Activated B cell treated with CpG ODN at 0.5 μM for 24 hours (primary cell): ENCODE measurements at places on chromosomes 6 and 20.

- no peak for DNase-seq
These were observed 2.2 kb upstream of the PPDPF start for GRCh38 chr20:63518351-63518861.

- no peak for DNase-seq
These were observed 46.4 kb upstream of the CDKAL1 start for GRCh38 chr6:20487669-20488375.

DNA sequence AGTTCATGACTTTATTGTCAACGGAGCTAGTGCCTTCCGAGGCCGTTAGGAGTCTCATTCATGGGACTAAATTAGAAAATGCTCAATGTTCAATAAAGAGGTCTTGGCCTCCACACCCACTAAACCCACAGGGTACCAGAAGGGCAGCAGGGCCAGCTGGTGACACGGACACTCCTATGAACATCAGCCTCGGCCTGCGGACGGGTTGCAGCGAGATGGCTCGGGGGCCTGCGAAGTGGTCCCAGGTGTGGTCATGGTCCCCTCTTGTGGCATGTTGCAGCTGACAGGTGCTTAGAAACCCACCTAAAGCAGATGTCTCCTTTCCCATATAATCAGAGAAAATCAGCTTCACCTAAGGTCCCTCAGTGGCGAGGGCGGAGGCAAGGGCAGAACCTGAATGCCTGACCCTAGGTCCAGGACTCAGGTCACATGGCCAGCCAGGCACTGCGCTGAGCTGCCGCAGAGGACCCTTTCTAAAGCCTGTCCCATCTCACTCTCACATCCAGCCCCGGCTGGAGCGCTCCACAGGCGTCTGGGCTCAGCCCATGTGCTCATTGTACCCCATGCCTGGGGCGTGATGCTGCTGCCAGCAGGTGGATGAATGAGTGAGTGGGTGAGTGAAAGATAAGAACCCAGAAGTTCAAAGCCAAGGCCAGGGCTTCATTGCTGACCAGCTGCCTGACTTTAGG lies 35.8 kb downstream of the NFATC2 start:
- DNase-seq = no peak

DNA sequence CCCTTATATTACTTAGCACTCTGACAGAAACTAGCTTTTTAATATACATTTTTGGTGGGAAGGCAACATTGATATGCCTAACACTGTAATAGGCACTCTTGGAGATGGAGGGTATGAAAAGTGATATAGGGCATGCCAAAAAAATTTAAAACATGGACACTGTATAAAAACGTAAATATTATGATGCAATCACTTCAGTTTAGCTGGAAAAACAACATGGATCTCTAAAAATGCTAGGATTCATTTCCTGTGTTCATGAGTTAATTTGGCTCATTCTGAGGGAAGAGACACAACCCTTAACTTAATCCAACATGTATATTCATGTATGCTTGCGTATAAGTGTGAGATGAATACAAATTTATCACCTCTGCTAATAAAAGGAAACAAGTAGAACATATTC lies 157.3 kb upstream of the TFAP2D start:
- DNase-seq = no peak

- peak; percentile 77 for DNase-seq
These were observed at the start of gene MAD2L1BP for GRCh38 chr6:43635387-43636307. TSS of gene MAD2L1BP (plus strand) at chr6:43635840. CDS start at chr6:43635876, 36 bp downstream.

- DNase-seq = no peak
These were observed 38.3 kb downstream of the MAP7 start for GRCh38 chr6:136511926-136512325.

GRCh38 chr20:11740975-11741374 lies 176.7 kb upstream of the BTBD3 start:
- no peak for DNase-seq

DNA sequence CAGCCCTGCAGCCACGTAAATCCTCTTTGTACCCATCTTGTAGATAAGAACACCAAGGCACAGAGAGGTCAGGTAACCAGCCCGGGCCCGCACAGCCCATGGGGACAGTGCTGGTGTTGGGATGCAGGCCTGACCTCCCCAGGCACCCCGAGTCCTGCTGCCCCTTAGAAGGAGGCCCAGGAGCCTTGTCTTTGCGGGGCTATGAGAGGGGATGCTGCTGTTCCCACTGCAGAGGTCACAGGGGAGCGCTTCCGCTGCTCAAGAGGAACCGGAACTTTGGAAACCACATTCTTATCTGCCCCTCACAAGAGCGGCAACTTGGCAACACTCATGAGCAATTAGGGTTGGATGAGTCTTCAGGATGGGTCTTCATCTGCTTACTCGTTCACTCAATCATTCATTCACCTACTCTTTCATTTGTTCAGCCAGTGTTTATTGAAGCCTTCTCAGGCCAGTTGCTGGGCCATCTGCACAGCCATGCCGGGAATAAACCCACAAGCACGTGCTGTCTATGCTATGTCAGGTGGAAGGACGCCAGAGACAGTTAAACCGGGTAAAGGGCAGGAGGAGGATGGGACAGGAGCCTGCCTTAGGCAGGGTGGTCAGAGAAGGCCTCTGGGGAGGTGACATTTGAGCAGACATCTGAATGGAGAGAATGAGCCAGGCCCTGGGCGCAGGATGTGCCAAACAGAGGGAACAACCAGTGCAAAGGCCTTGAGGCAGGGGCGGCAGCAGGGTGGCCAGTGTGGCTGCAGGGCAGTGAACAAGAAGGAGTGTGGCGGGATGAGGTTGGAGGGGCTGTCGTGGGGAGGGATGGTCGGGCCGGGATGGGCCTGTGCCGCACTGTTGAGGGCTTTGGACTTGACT lies 60.8 kb downstream of the RBM38 start:
- DNase-seq = no peak

DNA sequence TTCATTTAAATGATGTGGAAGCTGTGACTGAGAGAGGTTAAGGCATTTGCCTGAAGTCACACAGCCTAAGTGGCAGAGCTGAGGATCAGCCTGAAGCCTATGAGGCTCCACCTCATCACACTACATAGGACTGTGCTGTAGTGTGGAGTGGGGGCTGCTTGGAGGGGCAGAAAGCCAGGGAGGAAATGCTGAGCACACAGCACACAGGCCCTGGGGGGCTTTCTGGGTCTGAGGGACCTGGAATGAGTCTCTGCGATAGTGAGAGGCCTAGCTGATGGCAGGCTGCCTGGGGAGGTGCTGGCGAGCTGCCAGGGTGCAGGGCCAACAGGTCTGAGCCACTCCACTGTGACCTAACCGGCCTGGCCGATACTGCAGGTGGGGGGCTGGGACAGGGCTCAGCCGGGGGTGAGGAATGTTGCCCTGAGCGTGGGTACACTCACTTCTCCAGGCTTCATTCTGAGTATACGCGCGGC lies 2.2 kb upstream of the ARHGAP40 start:
- DNase-seq = no peak

DNA sequence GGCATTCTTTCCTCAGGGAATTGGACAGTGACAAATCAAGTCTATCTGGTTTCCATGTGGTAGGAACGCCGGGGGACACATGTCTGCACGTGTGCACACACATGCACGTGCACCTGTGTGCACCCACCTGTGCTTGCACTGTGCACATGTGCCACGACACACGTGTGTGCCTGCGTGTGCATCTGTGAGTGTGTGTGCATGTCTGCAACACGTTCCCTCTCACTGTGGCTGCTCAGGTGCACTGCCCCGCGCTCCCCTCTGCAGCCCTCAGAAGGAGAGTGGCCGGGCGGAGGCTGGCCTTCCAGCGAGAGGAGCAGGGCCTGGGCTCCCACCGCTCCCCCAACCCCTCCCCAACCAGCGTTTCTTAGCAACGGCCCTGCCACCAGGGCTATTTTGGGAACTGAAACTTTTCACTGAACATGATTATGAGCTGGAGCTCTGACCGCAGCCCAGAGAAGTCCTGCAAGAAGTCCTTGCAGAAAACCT lies 147.8 kb downstream of the PHACTR3 start:
- no peak for DNase-seq

DNA sequence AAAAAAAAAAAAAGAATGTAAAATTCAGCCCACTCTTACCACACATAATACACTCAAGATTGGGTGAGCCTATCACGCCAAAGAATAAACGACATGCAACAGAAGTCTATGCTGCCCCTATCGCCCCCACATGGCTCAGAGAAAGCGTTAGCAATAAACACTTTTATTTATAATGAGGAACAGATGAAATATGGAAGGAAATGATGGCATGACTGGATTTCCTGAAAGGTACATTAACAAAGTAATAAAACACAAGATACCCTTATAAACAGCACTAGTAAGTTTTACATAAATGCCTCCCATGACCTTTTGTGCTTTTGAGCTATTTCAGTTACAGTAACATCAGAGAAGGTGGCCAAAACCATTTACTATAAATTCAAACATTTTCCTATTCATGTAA lies 71.4 kb upstream of the SCAF8 start:
- no peak for DNase-seq

- DNase-seq = no peak
These were observed 533 bp upstream of the CRYBG1 start for GRCh38 chr6:106359959-106360409.

GRCh38 chr20:4601630-4602296 lies 119.9 kb upstream of the PRND start:
- DNase-seq = no peak

DNA sequence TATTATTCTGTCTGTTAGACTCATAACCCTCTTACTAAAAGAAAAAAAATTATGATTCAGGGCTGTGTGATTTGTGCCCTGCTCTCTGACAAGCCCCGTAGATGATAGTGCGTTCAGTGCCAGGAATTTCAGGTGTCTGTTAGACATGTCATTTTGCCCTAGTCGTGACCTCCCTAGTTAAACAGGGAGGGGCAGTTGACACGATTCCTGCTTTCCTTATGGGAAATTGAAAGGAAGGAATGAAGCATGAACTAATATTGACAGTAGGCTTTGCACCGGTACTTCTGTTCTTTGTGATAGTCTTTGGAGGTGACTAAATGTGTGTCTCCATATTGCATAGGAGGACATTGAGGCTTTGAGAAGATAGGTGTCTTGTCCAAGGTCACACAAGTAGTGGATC lies 26.3 kb downstream of the RPRD1B start:
- no peak for DNase-seq

- DNase-seq = no peak
These were observed 20.0 kb downstream of the DEF6 start for GRCh38 chr6:35317483-35318195.
